NCI-H1417 (cell line): ENCODE measurements at places on chromosomes 5 and 9.

DNA sequence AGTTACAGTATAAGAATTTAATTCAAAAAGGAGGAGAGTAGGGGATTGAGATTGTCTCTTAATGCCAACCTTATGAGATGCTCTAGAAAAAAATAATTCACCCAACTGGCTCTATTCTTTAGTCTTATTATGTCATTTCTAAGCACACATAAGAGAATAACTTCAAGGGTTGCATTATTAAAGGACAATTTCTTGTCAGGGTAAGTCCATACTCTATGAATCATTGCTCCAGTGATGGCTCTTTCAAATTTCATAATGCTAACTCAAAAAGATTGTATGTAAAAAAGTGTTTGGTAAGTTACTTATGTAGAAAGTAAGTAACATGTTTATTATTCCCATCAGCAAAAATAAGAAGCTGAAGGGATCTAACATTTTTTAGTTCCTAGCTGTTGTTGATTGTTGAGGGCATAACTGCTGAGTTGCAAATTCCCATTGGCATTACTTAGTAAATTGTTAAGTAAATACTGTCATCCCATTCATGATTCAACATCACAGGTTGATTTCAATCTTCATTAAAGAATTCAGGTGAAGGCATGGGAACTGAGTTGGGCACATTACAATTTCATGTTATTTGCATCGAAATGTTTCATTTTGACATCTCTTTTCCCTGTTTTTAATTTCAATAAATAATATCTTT lies 28.6 kb downstream of the ALDH1A1 start:
- peak; percentile 10 for DNase-seq

DNA sequence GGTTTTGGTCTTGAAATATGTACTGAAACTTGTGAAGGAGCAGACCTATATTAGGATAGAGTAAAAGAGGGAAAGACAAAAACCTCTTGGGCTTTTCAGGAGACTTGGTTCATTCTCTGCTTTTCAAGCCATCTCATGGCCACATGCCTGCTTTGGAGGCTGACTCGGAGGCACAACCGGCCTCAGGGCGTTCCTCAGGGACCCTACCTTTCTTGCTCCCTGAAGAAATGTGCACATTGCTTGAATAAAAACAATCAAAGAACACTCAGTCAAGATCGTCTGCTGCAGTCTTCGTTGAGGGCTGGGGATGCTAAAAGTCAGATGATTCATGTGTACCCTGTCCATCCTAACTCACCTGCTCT lies 994 bp downstream of the IRGM start:
- DNase-seq, result no peak

DNA sequence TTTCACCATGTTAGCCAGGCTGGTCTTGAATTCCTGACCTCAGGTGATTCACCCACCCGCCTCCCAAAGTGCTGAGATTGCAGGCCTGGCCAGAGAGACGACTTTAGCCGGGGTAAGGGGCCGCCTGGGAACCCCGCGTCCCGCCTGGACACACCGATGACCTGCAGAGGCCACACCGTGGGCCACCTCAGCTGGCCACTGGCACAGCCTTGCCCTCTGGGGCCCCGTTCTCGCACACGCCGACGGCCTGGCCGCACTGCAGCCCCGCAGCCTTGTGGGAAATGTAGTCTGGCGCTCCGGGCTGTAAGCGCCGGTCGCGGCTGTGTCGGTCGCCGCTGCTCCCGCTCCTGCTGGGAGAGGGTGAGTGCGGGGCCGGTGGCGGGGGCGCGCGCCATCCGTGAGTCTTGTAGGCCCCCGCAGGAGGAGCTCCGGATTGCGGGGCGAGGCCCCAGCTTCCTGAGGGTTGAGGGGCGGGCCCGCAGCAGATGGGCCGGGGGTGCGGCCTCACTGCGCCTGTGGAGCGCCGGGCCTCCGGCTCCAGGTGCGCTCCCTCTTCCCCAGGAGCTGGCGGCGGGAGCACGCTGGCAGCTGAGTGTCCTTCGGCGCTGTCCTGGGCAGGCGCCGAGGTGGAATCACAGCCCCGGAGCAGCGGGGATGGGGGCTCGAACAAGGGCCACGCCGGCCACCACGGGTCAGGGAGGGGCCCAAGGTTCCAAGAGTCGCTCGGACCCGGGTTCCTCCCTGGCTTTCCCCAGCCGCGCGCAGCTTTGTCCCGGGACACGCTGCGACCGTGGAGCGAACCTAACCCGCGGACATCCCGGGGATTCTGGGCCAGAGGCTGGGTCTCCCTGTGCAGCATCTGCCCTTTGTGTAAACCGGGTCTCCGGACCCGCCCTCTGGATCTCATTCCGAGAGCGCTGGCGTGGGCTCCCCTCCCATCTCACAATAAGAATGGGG lies at the start of gene ZFP2:
Gene ZFP2 (plus strand): TSS at position 299 of the 957 bp plus-strand sequence. CDS start 35,401 bp downstream, outside the sequence.
- DNase-seq, result peak; percentile 85

- DNase-seq, result no peak
These were observed 85.5 kb upstream of the PPP1R26 start for GRCh38 chr9:135394131-135394530.

DNA sequence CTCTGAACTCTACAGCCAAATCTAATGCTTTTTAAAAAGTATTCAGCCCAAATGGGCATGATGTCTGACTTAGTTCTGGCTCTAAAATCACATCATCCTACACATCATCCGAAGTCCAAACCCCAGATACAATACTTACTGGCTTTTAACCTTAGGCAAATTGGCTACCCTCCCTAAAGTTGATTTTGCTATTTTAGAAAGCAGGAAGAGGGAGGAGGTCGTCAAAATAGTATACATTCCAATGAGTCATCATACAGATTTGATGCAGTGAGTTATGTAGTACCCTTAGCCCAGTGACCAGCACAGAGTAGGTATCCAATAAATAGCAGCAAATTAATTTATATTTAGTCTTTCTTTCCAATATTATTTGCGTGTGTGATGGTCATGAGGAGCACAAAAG lies 582.0 kb upstream of the TUSC1 start:
- no peak for DNase-seq

GRCh38 chr5:147413266-147413665 lies 96.6 kb downstream of the DPYSL3 start:
- DNase-seq, result no peak

- DNase-seq, result no peak
These were observed 135.9 kb downstream of the ZSWIM6 start for GRCh38 chr5:61467766-61468482.

DNA sequence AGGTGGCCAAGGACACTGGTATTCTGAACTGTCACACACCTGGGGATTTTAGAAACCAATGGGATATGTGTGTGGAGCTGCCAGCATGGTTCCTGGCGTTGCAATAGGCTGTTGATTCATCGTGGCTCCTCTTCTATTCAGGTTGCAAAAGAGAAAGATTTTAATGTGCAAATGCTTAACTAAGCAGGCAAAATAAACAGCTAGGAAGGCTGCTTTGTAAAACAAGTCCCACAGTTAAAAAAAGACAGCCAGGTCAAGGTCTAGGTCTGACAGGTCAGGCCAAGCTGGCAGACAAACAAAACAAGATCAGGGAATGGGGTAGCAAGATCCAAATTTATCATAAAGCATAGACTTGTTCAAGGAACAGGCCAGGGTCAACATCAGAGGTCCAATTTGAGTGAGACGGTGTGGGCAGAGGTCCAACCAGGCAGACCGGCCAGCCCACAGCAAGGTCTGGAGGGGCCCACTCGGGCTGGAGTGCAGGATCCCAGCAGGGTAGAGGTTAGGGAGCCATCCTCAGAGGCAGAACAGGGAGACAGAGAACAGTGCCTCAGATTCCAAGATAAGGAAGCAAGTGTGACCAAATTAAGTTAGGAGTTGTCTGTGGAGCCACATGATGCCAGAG lies 45.6 kb downstream of the SUB1 start:
- DNase-seq, result no peak

GRCh38 chr9:29209748-29210291 lies 1636.5 kb upstream of the C9orf72 start:
- no peak for DNase-seq

DNA sequence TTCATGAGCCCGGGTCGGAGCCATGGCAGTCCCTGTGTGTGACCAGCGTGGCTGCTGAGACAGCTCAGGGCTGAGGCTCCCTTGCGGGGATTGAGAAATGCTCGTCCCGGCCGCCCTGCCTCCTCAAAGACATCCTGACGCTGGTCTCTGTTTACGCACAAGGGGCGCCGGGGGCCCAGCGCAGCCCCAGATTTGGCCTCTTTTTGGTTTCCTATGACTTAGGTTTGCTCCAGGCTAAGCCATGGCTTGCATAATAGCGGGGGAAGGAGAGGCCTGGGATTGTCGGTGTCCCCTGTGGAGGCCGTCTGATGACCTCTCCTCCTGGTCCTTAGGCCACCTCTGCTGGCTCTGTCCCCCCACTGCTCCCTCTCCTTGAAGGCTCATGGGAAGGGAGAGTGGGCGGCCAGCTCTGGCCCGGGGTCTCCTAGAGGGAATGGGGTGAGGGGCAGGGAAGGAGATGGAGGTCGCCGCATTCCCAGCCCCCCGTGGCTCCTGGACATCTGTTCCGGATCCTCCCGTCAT lies 3.5 kb downstream of the LAMC3 start:
- DNase-seq, result no peak

- DNase-seq, result peak; percentile 74
These were observed 1.2 kb downstream of the CDC14B start for GRCh38 chr9:96618209-96619123.

DNA sequence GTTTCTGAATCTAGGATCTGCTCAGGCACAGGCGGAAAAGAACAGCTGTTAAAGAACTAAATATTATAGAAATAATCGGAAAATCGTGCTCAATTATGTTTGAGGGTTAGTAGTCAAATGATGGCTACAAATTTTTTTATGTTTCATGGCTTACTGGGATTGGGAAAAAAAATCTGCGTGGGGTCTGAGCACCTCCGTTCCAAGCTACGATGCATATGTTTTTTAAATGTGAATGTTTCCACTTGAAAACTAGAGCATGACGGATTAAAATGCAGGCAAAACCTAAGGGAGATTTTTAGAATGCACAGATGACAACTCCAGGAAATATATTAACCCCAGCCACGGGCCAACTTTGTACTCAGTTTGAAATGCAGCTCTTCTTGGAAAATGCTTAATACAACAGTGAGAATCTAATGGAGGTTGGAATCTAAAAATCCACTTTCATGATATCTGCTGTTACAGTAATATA lies 5.3 kb downstream of the OTP start:
- DNase-seq, result no peak

- DNase-seq, result no peak
These were observed 28.0 kb downstream of the GLT6D1 start for GRCh38 chr9:135611142-135611874.

DNA sequence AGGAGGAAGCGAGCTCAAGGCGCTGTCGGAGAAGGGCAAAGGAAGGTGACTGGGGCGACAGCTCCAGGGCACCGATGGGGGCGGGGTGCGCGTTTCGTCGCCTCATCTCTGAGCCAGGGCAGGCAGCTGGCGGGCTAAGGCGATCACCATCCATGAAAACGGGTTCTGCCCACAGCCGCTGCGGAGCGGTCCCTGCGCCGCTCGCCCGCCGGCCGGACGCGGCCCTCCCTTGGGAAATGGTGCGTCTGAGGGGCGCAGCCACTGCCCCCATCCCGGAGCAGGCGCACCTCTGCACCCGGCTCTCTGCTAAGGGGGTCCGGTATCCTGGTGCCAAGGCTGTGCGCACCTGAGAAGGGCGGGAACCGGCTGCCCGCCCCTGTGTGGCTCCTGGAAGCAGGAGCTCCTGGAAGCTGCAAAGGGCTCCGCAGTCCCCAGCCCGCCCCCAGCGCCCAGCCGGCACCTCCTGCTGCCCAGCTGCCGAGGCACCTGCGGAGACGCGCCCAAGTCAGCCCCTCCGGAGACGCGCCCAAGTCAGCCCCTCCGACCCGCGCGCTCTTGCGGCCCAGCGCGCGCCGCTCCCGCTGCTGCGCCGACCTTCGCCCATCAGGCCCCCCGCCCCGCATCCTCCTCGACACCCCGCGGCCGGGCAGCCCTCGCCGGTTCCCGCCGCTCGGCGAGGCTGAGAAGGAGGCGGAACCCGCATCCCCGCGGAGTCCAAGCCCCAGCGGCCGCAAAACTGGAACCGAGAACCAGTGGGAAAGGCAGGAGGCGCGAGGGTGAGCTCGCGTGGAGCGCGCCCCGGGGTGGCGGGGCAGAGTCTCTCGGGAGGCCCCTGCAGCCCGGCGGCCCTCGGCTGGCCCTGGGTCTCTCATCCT lies 757 bp downstream of the ANKRD34B start:
- DNase-seq, result no peak

- DNase-seq, result no peak
These were observed 83.9 kb upstream of the ZBTB43 start for GRCh38 chr9:126720661-126721563.

DNA sequence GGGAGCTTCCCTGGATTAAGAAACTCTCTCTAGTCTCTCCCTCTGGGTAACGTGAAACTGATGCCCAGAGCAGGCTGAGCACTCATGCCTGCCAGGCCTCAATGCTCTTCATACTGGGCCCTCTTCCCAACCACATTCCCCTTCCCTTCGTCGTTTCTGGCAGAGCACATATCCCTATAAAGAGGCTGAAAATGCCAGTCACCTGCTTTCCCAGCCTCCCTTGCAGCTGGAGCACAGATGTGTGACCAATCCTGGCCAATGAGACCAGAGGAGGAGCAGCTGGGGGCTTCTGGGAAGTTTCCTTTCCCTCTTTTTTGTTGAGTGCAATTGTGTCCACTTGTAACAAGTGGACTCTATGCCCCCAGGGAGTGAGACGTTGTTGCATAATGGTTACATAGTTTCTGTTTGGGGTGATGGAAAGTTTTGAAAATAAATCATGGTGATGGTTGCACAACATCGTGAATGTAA lies 30.2 kb upstream of the SMIM23 start:
- no peak for DNase-seq

GRCh38 chr5:107268241-107268640 lies 402.5 kb downstream of the EFNA5 start:
- DNase-seq, result no peak

DNA sequence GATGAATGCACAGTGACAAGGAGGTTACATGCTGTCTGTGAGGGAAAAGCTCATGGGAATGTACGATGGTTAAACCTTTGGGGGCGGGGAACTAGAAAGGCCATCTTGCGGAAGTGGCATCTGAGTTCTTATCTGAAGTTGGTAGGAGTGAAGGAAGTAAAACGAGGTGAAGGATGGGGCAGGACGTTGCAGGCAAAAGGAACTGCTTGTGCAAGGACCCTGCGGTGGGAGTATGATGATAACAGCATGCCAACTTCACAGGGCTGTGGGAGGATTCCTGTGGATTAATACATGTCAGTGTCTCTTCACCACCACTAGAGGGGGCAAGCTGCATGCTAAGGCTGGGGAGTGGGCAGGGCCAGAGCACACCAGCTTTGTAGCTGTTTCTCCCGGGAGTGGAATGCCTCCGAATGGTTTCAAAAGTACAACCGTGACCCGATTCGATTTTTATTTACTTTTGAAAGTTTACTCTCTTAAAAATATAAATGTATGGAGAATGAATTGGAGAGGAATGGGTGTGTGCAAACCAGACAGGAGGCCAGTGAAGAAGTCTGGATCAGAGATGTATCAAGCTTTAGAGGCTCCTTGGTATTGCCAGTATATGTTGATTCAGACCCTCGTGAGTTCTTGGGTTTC lies 62.5 kb downstream of the CYFIP2 start:
- DNase-seq, result peak; percentile 17
